Liver (tissue), 10 donors: ENCODE measurements at places on chromosomes 4 and X.

DNA sequence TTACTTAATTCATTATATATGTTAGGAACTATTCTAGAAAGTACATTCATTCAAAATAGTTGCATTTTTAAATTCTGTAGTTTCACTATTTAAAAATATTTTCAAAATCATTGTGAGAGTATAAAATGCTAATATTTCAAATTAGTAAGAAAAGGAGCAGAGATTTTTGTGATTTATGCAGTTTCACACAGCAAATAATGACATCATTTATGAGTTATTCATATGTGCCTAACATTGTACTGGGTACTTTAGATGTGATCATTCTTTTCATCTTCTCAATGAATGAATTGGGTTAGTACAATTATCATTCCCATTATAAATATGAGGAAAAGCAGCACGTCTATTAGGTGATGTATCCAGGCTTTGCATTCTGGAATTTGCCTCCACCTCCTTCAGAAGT, 1451.0 kb upstream of the IGFBP7 start:
- no peak for DNase-seq

GRCh38 chr4:154564311-154564710, 1.5 kb downstream of the FGB start:
- no peak for DNase-seq

DNA sequence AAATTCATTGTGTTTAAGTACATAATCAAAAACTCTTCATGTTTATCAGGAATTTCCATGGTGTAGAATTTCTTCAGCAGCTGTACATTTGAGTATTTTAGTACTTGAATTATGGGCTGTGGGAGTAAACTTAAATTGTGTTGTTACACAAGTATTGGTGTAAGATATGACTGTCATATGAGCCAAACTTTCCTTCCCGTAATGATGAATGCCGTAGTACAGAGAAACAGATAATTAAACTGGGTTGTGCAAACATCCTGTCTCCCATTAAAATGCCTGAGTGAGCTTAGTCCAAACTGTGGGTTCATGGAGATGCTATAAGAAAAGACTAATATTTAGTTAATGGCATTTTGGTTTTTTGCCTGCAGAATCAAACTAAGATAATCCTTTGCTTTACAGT, 159.2 kb downstream of the SLC4A4 start:
- no peak for DNase-seq

GRCh38 chrX:153970357-153971123, 1.1 kb downstream of the HCFC1 start:
- no peak for DNase-seq

- DNase-seq, result no peak
Measured at GRCh38 chr4:116880625-116881024, 204.8 kb downstream of the TRAM1L1 start.

GRCh38 chr4:30619679-30620078, 100.5 kb upstream of the PCDH7 start:
- no peak for DNase-seq

DNA sequence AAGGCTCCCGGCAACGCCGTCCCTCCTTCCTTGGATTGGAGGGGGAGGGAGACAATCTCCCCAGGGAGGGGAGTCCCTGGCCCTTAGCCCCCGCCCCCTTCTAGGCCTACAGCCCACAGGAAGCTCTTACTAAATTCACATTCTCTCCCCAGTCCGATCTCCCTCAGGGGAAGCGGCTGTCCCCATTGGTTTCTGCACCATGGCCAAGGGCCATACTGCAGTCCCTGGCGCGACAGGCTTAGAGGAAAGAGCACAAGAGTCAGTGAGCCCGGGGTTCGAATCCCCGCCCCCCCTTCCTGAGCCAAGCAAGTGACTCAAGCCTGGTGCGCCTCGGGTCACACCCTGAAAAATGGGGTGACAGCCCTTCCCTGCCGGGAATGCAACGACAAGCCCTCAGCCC, 1.1 kb downstream of the ABLIM2 start:
- DNase-seq, result no peak

DNA sequence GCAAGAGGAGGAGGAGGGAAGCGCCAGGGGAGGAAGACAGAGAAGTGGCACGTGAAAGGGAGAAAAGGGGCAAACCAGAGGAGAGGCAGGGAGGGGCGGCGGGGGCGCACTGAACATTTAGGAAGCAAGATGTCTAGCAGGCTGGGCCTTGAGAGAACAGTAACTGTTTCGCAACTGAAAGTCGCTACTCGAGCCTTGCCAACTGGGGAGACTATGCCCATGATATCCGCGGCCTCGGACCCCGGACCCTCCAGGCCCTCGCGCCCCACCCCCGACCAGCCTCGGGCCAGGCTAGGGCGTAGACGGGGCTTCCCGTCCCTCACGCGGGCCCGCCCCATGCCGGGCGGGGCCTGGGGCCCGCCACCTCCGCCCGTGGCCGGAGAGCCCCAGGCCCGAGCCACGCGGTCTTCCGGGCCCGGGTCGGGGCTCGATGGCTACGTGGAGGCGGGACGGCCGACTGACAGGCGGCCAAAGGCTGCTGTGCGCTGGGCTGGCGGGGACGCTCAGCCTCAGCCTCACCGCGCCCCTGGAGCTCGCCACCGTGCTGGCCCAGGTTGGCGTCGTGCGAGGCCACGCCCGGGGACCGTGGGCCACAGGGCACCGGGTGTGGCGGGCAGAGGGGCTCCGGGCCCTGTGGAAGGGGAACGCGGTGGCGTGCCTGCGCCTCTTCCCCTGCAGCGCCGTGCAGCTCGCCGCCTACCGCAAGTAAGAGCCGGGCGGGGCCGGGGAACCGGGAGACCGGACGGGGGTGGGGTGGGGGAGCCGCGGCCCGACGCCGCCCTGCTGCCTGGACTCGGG, at the start of gene SLC25A43:
SLC25A43 (plus strand) TSS at position 363 of the 798 bp plus-strand sequence; CDS start at position 431, 68 bp downstream.
- DNase-seq, result peak; percentile 36

- no peak for DNase-seq
Measured at GRCh38 chr4:5220028-5220427, 168.7 kb downstream of the STK32B start.

DNA sequence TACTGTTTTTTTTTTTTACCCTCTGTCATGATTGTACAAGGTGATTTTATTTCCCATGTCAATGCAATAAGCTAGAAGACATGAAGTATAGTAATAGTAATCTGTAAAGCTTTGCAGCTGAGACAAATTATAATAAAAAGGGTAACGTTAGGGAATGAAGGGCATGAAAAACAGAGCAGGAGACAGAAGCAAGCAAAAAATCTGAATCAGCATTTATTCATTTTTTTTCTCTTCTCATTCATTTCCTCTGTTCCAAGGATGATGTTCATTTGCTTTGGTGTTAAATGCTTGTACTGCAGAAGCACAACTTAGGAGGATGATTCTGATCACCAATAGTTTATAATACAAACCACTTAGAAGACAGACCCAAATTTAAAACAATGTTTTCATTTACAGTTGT, 64.3 kb downstream of the CCKAR start:
- DNase-seq, result no peak

DNA sequence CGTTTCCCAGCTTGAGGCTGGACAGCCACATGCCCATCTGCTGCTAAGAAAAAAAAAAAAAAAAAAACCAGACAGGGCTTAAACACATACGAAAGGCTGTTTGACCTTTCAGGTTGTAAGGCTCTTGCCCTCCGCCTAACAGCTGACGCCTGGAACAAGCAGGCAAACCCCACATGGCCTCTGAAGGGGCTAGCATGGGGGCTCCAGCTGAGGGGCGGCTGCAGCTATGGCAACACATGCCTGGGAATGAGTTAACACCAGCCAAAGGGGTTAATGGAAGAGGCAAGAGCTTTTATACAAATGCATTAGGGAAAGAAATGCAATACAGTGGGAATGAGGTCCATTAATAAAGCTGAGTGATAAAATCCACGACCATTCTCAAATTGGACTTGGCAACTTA, 183.6 kb downstream of the ENOX2 start:
- DNase-seq, result no peak

- no peak for DNase-seq
Measured at GRCh38 chrX:7068939-7069367, 78.6 kb upstream of the STS start.

GRCh38 chr4:52244103-52244775, 193.1 kb downstream of the SPATA18 start:
- DNase-seq, result no peak

DNA sequence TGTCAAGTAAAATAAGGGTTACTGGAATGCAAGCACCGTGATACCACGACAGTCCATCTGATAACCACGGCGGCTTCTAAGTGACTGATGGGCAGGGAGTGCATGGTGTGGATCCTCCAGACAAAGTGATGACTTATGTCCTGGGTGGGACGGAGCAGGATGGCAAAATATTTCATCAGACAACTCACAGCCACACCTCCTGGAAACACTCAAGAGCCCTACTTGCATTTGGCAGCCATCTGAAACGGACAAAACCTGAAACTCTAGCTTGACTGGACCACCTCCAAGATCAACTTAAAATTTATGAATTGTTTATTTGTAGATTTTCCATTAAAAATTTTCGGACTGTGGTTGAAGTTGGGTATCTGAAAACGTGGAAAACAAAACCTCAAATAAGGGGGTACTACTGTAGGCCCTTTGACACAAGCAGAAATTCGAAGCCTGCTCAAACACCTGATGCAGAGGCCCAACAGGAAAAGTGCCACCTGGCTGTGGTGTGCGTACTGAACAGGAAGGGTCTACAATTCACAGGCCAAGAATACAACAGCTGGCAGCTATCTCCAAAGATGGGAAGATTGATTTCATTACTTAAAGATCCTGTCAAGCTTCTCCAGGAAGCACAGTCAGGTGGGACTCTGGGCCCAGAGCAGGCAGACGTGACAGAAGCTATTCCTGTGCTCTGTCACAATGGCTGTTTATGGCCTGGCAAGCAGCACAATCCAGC, 26.0 kb downstream of the LRIT3 start:
- no peak for DNase-seq

DNA sequence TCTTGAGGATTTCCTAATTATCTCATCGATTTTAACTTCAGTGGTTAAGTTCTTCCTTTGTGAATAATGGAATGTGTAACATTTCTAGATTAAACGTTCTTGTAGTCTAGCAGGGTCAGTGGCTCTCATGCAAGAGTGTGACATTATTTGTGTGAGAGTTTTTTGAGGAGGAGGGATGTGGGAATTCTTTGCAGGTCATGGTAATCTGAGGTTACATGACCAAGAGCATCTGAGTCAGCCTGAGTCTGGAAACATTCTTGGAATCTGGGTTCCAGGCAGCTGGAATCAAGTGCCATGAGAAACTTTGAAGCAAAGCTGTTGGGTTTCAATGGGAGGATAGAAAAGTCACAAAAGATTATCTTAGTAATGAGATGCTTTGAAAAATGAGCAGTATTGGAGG, 49.5 kb downstream of the GK start:
- no peak for DNase-seq

DNA sequence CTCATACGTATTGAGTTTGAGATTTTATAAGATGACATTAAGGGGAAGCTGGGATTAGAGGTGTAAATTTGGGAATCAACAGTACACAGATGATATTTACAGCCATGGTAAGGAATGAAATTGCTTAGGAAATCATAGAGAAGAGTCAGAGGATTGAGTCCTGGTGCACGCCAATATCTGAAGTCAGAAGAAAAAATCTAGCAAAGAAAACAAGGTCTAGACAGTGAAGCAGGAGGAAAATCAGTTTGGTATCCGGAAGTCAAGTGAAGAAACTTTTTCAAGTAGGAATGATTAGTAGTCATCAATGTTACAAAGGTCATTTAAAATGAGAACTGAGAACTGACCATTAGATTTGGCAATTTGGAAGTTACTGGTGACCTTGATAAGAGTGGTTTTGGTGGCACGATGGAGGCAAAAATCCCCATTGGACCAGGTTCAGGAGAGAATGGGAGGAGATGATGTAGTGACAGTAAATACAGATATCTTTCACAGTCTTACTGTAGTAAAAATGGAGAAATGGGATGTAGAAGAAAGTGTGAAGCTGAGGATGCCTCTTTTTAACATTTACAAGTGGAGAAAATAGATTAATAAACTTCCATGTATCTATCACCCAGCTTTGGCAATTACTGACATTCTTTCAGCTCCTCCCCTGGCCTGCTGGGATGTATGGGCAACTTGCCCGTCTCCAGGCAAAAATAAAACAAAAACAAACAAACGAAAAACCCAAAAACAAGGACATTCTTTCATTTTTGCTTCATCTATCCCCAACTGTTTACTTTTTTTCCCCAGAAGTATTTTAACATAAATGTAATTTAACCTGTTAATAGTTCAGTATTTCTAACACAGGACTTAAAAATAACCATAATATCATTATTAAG, 11.4 kb upstream of the GPR34 start:
- DNase-seq, result no peak

- no peak for DNase-seq
Measured at GRCh38 chr4:37917388-37917787, 26.5 kb downstream of the TBC1D1 start.

DNA sequence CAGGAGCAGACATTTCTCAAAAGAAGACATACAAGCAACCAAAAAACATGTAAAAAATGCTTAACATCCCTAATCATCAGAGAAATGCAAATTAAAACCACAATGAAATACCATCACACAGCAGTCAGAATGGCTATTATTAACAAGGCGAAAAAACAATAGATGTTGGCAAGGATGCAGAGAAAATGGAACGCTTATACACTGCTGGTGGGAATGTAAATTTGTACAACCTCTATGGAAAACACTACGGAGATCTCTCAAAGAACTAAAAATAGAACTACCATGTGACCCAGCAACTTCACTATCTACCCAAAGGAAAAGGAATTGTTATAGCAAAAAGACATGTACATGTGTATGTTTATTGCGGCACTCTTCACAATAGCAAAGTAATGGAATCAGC, 71.5 kb downstream of the PPP4R3C start:
- no peak for DNase-seq

DNA sequence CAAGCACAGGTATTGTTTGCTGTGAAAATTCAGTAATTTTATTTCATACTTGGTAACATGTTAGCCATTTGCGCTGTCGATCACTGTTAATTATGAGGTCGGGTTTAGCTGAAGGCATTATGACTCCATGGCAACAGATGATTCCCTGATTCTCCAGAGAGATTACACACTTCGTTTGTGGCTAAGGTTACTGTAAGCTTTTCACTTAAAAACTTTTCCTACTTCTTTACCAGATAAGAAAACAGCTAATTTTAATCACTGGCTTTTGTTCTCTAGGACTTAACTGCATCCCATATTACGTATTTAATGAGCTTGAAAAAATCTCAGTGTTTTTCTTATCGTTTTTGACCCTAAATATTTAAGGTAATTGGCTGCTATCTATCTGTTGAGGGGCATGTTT, 2.1 kb downstream of the GSTCD start:
- no peak for DNase-seq

GRCh38 chr4:124092541-124092984, 620.0 kb downstream of the ANKRD50 start:
- DNase-seq, result no peak

GRCh38 chrX:10073671-10074070, 83.1 kb upstream of the CLCN4 start:
- no peak for DNase-seq
